ENCODE measurements at places on chromosomes 5 and 9.
A peak's percentile ranks its signal among the peaks of the same experiment; 100 is the strongest.

GRCh38 chr9:90064248-90064647 is 459.4 kb downstream of the GADD45G start:
- DNase-seq = no peak

DNA sequence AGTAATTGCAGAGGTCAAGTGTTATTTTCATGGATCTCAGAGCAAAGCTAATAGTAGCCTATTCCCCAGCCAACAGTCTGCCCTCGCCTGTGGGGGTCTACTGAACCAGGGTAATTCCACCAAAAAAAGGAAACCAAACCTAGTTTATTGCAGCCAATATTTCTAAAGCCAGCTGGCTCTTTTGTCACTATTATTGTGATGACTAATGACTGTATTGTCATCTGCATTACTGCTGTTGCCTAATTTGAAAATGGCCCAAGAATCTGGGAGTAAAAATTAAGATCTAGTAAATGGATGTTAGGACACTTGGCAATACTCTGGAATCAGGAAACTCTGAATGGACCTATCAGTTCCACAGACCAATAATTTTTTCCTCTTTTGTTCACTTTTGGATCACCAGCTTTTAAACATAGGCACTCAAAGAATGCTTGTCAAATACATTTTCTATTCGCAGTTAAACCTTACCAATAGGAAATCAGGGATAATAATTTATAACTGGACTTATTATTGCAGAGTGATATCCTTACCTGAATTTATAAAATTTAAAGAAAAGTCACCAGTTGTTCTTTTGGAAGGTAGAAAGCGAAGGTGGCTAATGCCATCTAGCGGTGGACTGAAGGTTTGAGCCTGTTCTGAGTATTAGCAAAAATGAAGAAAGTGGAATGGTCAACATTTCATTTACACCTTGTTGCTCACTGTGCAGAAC is 69.2 kb downstream of the SYK start:
- peak; percentile 59 for DNase-seq

DNA sequence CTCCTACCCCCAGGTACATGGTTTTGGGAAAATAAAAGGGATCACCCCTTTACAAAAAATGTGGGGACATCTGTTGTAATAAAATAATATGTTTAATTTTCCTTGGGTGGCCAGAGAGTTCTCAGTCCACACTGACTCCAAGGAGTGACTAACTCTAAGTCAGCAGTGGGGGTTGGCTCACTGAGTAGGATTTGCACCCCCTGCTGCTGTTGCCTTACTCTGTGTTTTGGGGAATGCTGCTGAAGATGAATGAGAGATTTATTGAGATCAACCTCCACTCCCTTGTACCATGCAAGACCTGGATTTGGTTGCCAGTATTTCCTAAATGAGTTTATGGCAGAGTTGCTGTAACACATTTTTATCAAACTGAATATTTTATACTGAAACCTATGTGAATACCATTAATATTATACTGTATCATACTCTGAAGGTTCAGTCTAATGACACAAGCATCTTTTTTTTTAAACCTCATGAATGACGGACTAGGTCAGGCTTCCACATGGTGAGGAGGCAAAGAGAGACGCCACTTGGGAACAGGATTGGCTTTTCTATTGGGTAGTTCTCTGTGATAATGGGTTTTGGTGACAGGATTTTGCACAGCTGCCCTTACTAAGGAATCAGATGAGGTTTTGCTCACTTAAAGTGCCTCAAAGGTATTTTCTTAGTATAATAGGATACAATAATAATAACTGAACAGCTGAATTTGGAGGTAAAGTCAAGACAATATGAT is 121.3 kb upstream of the OSMR start:
- peak; percentile 35 for DNase-seq

- DNase-seq = peak; percentile 76
Measured at GRCh38 chr5:160230686-160231527, 1.6 kb downstream of the FABP6 start.

DNA sequence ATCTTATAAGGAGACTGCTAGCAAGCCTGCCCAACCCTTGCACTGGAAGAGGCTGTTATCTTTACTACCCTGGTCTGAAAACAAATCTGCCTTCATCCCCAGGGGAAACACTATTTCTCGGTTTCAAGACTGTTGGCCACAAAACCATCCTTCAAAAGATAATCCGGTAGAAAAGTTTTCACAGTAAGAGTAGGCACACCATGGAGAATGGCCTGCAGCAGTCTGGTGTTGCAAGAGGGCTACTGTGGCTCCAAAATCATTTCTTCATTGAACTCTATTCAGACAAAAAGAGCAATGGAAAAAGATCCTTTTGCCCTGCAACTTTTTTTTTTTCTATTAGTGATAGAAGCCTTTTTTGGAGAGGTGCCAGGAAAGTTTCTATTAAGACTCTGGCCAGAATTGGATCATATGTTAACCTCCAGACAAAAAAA is 163.9 kb downstream of the ARHGEF28 start:
- no peak for DNase-seq

GRCh38 chr9:33475357-33475756 is 1.6 kb upstream of the NOL6 start:
- DNase-seq = no peak

- no peak for DNase-seq
Measured at GRCh38 chr5:81408496-81408895, 14.6 kb upstream of the ACOT12 start.

DNA sequence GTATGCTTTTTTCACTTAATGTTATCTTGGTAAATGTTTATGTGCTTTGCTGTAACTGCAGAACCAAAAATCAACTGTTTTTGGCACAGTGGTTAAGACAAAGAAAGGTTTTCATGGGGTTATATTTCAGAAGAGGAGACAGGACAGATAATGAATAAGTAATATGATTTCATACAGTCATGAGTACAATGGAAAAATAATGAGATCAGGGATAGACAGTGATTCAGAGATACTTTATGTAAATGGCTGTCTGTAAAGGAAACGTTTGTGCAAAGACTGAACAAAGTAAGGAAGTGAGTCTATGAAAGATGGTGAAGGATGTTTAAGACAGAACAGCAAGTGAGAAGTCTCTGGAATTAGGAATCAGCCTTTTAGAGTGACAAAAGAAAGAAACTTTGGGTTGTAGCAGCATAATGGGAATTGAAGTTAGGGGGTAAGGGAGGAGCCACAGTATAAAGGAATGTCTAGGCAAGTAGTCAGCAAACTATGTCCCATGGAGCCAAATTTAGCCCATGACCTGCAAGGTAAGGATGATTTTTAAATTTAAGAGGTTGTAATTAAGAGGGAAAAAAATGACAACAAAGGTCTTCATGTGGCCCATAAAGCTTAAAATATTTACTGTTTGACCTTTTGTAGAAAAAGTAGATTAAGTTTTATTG is 55.0 kb downstream of the TNPO1 start:
- no peak for DNase-seq

GRCh38 chr5:72572236-72572765 is 65.1 kb upstream of the ZNF366 start:
- peak; percentile 24 for DNase-seq

- no peak for DNase-seq
Measured at GRCh38 chr5:82873452-82873851, 203.7 kb downstream of the TMEM167A start.

DNA sequence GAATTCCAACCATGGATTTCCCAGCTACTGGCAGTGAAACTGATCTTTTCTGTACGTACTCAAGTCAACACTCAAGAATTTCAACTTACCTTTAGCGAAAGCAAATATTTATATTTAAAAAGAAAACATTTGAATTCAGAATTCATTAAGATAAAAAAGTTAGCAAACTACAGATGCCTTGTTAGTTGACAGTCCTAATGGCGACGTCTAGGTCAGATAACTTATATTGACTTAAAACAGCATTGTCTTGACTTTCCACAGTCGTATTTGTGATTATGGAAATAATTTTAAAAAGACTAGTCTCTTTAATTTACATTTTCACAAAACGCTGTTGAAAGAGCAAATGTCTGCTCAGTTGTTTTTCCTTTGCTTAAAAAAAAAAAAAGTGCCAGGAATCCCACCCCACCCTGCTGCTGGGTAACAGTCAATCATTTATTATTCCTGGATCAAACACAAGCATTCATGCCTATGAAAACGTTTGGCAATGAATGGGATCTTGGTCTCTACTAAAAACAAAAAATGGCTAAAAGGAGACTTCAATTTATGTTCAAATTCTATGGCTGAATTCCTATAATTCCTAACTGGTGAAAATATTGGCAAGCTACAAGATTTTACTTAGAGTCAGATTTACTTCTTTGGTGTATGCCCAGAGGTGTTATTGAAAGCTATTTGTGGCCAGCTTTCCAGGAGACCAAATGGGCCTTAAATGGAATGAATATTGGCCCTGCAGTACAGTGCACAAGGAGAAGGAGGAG is 22.0 kb downstream of the OR2S2 start:
- peak; percentile 43 for DNase-seq

- peak; percentile 62 for DNase-seq
Measured at GRCh38 chr9:36470643-36471290, 70.7 kb upstream of the RNF38 start.
